ENCODE measurements at places on chromosomes 11 and 22.
A peak's percentile ranks its signal among the peaks of the same experiment; 100 is the strongest.

DNA sequence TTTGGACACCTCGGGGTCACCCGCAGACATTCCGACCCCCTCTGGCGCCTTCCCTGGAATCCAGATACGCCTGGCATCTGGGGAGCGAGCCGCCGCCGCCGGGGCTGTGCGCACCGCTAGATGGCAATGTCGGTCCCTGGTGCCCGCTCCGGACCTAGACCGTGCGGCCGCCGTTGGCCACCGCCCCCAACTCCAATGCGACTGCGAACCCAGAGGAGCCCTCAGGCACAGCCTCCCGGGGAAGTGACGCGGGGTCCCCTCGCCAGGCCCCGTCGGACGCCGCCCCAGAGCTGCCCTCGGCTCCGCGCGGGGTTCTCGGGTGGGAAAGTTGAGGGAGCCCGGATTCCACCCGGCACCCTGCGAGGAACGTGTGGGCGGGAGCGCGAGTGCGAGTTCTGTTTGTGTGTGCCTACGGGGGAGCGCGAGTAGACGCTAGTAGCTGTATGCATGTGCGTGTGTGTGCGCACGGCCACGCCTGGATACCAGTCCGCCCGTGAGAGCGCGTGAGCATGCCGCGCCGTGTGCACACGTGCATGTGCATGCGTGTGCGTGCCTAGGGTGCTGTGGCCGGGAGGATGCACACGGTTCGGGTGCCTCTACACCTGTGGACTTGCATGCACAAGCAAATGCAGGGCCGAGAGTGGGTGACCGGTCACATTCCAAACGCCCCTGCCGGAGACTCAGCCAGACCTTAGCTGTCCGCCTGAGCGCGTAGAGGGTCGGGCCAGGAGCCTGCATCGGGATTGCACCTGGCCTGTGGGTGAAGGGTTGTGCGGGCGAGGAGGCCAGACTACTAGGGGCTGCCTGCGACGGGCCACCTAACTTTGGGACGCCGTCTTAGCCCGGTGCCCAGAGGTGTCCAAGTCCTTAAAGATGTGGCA is 1.9 kb downstream of the CHRM4 start:
- DNase-seq, result peak; percentile 79

DNA sequence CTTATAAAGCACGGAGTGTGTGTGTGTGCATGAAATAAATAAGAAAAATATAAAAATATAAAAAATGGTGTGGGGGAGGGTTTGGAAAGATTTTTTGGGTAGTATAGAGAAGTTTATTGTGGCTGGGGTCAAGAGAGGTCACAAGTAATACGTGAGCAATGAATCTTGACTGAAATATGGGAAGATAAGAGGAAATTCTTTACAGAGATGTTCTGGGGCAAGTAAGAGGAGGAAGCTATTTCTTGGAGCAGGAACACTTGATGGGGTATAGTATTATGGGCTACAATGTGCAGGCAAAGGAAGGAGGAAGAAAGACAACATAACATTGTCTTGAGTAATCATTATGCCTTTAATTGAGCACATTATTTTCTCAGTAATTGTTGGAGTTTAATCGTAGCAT is 2.1 kb downstream of the HBD start:
- DNase-seq, result no peak

- no peak for DNase-seq
Observed at GRCh38 chr11:126338346-126339055, 17.0 kb upstream of the ST3GAL4 start.

DNA sequence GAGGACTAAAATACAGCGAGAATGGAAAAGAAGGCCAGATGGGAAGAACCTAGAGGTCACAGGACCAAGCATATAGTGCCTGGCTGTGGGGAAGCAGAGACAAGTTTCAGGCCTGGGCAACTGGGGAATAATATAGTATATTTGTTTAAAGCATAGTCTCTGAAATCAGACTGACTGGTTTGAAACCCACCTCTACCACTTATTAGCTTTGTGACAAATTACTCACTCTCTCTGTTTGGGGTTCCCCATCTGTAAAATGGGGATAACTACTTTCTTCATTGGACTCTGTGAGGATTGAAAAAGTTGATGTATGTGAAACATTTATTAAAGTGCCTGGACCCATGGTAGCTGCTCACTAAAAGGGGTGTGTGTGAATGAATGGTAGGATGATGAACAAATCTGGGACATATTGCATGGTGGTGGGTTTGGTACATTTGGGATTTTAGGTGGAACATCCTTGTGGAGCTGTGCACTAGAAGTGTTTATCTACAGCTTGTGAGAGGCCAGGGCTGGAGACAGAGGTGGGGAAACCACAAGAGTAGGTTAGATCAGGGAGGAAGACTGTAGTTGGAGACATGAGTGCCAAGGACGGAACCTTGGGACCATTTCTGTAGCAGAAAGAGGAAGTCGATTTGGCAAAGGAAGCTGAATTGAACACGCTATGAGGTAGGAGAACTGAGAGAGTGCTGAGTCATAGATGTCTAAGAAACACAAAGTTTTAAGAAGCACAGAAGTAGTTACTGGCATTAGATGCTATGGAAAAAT is 52.6 kb downstream of the SWAP70 start:
- peak; percentile 55 for DNase-seq

DNA sequence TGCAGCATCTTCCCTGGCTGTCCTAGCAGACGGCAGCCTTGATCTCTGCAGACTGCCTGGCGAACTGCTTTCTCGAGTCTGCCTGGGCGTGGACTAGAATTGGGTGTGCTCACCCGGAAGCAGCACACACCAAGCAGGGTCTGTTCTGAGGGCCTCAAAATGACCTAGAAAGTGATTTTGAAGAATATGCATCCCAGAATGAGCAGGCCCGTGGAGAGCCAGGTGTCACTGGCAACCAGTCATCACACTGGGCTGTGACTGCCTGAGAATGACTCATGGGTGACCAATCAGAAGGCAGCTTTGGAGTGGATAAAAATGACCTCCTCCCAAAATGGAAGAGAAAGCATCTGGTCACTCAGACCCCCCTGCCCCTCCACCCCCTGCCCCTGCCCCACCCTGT is 114.9 kb upstream of the NECTIN1 start:
- DNase-seq, result no peak

- DNase-seq, result no peak
Observed at GRCh38 chr11:122584670-122585069, 70.9 kb upstream of the UBASH3B start.

DNA sequence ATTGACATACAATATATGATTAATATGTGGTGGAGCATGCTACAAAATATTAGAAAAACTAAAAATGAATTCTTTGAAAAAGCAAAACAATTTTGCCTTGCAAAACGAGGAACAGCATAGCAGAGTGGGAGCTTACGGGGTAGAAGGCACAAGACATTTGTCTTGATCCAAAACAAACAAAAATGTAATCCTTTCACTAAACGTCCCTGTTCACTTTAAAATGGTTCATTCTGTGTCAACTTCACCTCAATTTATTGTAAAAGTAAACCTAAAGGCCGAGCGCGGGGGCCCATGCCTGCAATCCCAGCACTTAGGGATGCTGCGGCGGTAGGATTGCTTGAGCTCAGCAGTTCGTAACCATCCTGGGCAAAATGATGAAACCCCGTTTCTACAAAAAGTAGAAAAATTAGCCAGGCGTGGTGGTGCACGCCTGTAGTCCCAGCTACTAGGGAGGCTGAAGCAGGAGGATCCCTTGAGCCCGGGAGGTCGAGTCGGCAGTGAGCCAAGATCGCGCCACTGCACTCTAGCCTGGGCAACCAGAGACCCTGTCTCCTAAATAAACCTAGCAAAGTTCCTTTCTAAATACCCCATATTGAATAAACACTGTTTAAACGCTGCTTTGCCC is 2.0 kb downstream of the PRDM10 start:
- no peak for DNase-seq

GRCh38 chr11:126878913-126879482 is 121.6 kb downstream of the KIRREL3 start:
- no peak for DNase-seq

DNA sequence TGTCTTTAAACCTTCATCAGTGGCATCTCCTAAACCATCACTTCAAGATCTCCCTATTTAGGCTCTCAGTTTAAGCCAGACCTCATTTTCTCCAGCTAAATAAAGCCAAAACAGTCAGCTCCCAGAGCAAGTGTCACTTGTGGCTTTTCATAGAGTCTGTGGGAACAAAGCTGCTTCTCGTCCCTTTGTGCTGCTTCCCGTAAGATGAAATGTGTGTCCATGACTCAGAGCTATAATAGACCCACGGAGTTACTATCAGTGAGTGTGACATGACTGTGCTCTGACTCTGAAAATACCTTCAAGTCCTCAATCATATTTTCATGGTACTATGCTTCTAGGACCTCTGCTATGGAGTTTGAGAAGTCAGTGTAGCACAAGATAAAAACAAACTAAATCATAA is 57.3 kb upstream of the SLN start:
- DNase-seq, result no peak

DNA sequence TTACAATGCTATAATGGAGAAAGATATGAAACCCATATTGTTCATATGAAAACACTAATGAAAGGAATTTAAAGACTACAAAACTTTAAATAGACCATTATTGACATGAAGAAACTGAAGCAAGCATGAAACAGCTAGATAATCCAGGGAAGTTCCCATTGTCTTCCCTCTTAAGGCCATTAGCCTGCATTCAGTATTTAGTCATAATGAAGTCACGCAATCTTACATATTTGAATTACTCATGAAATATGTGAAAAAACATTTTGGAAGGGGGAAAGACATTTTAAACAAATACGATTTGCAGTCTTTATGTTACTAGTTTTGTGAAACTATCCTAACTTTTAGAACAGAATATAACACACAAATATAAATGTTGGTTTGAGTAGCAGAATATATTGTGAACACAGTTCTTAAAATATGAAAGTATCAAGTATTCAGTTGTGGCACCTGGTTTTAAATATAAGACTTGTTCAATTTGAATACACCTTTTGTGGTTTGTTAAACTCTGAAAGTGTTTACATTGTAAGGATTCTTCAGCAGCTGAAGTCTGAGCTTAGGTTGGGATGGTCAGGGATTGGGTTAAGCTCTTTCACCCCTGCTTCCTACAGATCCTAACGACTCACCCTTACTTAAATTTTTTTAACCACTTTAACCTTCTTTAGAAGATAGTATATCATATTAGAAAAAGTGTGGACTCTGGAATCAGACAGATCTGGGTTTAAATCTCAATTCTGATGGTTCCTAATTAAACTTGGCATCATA is 500.3 kb upstream of the TENM4 start:
- DNase-seq, result no peak

GRCh38 chr11:85709941-85710702 is 24.1 kb upstream of the CCDC89 start:
- no peak for DNase-seq

DNA sequence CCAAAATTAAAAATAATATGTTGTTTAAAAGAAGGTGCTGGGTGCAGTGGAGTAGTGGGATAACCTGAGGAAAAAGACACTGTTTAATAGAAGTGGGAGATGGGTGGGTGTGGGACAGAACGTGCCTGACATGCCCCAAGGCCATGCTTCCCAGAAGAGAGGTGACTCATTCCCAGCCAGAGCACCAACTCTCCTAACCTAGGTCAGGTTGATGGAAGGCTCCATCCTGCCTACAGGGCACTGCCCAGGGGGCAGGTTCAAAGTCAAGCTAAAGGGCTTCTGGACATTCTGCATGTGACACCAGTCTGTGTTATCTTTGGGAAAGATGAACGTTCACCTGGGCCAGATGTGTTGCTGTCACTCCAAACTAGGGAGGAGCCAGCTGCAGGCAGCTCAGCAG is 453.1 kb downstream of the SOX6 start:
- no peak for DNase-seq

- DNase-seq, result no peak
Observed at GRCh38 chr11:117625237-117625636, 171.8 kb downstream of the DSCAML1 start.

DNA sequence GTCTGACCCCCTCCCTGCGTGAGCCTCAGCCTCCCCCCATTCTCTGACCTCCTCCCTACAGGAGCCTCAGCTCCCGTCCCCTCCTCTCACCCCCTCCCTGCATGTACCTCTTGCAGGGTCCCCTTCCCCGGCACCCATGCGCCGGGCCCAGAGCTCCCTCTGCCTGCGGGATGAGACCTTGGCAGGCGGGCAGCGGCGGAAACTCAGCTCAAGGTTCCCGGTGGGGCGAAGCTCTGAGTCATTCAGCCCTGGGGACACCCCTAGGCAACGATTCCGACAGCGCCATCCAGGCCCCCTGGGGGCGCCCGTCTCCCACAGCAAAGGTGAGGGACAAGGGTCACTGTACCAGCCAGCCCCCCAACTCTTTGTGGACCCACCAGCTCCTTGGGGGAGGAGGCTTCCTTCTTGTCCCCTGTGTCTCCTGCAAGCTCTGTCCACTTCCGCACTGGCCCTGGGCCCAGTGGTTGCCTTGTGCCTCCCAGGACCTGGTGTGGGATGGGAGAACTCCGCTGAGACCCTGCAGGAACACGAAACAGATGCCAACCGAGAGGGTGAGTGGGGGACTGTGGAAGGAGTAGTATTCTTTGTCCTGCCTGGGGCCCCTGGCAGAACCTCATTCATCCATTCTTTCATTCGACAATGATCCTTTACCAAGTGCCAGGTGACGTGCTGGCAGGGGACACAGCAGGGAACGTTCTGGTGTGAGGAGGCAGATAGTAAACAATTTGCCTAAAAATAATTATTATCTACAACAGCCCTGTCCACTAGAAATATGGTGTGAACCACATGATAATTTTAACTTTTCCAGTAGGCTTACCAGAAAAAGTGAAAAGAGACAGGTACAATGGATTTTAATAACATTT is 3.7 kb upstream of the RPS6KA4 start:
- peak; percentile 90 for DNase-seq

DNA sequence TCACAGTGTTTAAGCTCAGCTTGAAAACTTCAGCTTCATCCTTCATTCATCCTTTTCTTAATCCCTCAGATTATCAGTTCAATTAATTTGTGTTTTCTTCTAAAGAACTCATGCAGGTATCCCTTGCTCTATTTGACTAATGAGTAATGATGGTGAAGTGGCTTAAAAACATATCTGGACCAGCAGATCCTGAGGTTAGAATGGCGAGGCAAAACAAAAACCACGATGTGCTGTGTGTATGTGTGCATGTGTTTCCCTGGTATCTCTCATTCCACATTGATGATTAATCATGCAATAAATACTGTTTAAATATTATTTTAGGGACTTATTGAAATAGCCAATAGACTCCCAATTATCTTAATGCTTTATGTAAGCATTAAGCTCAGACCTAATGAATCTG is 437.0 kb downstream of the DYNC2H1 start:
- DNase-seq, result no peak

- DNase-seq, result peak; percentile 84
Observed at GRCh38 chr22:39490135-39490798, 11.8 kb upstream of the MIEF1 start.

DNA sequence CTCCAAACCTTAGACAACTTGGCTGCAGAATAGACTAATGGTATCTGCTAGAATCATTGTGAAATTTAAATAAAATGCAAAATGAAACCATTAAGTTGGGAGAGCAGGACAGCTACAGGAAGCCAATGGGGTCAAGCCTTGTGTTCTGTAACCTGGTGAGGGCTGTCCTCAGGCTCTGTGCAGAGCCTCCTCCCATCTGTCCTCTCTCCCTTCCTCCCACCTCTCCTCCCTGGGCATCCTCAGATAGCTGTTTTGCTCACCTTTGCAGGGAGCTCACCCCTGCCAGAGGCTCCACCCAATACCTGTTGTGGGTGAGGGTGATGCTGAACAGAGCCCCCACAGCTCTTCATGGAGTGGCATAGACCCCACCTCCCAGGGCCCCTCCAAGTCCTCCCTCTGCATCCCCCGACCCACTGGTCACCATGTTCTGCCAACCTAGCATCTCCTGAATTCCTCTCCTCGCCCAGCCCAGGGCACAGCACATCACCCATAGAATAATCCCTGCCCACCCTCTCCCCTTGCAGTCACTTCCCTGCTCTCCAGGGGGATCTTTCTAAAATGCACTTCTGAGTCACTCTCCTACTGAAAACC is 100.3 kb downstream of the PDE2A start:
- DNase-seq, result no peak
